AG20443 (cell line): ENCODE measurements at places on chromosomes 16 and 17.

- DNase-seq = peak; percentile 85
Observed at GRCh38 chr17:39194089-39194984, 3.1 kb downstream of the CACNB1 start.

DNA sequence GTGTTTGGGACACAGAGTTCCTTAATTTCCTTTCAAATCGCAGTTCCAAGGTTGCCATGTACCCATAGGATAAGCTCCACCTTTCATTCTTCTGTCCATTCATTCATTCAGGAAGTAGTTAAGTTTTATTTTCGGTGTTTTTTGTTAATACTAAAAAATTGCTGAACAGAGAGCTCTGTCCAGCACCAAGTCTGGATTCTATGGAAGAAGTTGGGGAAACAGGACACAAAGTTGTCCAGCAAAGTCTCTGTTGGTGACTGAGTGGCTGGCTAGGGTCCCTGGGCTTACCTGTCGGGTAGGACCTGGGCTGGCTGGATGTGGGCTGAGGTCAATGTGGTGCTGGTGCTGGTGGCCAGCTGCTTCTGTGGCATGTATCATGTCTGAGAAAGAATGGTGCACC lies 17.6 kb upstream of the CCL2 start:
- no peak for DNase-seq

DNA sequence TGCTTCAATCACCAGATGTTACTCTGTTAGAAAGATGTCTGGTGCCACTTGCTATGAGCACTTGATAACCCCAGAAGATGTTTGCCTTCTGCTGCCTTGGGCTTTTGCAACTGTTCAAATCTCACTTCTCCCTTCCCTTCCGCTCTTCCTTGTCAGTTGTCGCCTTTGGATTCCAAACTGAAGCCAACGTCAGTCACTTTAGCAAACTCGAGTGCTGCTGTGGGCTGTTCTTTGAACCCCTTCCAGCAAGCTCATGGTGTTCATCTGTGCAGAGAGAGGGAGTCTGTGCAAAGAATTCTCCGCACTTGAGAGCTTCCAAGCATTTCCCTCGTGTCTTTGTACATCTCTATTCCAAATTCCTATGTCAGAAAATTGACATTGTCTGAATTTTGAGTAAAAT lies 879.4 kb downstream of the CDH11 start:
- DNase-seq = no peak

- no peak for DNase-seq
Observed at GRCh38 chr17:19019041-19019941, 14.7 kb upstream of the FAM83G start.

GRCh38 chr16:17944345-17944744 lies 392.2 kb downstream of the NPIPA8 start:
- no peak for DNase-seq

DNA sequence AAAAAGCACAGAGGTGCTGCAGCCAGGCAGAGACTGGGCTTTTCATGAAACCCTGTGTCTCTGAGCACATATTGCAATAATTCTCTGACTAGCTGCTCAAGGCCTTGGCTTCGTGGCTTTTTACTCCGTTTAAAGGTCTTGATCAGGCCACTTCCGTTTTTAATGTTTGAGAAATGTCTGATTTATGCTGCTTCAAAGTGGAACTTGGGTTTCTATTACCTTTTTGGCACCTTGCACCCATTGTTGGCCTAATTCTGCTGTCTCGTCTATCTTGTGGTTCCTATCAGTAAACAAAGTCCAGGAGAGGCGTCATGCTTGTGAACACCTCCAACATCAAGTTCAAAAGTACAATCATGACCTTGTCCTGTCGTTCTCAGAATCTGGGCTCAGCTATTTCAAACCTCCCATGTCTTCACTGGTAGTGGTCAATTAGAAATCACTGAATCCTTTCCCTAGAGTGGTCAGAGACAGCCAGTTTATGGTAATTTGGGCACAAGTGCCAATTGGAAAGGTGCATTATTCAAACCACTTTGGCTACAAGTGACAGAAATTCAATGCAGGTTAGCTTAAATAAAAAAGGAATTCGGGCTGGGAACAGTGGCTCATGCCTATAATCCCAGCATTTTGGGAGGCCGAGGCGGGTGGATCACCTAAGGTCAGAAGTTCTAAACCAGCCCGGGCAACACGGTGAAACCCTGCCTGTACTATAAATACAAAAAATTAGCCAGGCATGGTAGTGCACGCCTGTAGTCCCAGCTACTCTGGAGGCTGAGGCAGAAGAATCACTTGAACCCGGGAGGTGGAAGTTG lies 33.3 kb upstream of the METTL9 start:
- DNase-seq = peak; percentile 30

DNA sequence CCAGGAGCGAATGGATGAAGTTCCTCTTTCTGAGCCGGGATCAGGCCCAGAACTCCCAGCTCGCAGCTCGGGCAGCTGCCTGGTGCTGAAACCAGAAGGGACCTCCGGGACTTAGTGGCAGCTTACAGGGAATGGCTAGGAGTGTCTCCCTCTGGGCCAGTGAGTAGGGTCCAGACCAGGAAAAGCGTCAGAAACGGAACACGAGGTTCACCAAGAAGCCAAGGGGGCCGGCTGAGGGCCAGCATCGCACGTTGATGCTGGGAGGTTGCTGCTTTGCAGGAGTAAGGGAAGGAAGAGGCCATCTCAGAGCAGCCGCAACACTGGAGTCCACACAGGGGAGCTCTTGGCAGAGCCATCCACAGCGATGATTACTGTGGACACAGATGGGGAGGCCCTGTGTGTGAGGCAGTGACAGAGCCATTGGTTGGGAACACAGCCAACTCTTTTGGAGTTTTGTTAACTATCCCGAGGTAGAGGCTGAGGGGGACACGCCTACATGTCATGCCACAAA lies 74.0 kb upstream of the CREBBP start:
- no peak for DNase-seq

GRCh38 chr17:61410141-61411010 lies 10.7 kb downstream of the TBX2 start:
- no peak for DNase-seq

GRCh38 chr16:19860166-19861041 lies 24.2 kb downstream of the GPRC5B start:
- no peak for DNase-seq

DNA sequence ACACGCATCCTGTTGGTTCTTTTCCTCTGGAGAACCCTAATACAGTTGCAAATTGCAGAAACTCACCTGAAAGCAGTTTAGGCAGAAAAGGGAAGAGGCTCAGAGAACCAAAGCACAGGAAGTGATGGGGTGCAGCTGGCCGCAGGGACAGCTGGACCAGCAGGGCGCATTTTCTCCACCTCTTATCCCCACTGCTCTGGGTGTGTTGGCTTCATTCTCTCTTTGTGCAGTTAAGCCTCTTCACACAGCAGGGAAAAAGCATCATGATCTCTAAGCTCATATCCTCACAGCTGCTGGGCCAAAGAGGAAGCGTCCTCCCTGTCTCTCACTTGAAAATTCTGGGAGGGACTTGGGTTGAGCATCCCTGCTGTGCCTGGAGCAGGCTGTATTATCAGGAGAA lies 20.0 kb upstream of the LRRC75A start:
- no peak for DNase-seq

DNA sequence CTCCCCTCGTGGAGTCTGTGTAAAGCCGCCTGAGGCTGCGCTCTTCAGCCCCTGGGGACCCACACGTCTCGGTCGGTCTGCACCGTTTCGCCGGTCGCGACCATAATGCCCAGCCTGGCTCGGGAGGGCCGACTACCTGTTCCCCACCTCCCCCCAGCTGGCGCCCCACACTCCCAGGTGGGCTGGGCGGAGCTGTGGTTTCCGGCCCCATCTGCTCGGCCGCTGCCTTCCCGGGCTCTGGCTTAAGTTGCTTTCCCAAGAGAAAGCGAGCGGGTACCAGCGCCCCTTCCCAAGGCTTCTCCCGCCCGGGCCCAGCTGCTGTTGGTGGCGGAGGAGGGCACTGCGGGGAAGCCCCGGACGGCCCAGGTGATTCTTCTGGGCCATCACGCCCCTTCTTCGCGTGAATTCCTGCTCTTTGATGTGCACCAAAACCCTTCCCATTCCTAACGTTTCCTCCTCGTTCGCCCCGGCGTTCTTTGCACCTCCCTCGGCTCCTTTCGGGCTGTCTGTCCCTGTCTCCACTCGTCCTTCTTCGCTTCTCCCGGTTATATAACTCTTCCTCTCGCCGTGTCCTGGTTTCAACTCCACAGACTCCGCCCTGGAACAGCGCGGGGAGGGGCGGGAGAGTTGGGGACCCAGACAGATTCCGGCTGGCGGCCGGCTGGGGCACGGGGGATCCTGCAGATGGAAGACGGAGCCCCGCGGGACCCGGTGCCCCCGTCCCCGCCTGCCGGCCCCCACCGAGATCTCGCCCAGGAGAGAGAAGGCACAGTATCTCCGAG lies 2.0 kb downstream of the KDM6B start:
- DNase-seq = no peak

- DNase-seq = no peak
Observed at GRCh38 chr16:19696961-19697360, 21.1 kb downstream of the KNOP1 start.

GRCh38 chr17:144936-145670 lies 7.7 kb downstream of the SCGB1C2 start:
- DNase-seq = no peak

DNA sequence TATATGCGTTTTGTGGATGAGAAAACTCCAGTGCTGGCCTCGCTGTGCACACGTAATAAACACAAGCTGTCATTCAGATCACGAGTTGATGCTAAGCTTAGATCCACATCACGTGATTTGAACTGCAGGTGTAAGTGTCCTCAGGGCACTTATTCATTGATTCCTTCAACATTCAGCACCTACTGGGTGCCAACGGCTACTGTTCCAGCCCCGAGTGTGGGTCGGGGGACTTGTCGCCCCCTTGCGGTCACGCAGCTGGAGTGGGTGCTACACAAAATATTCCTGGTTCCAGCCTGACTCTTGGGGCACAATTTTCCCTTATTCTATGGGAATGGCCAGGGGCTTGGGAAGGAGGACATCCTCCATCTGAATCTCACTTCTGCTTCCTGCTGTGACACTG lies 29.9 kb upstream of the GINS2 start:
- peak; percentile 57 for DNase-seq

GRCh38 chr16:72552654-72553053 lies 380.7 kb upstream of the PMFBP1 start:
- DNase-seq = peak; percentile 10

GRCh38 chr17:21095735-21096134 lies 31.0 kb upstream of the DHRS7B start:
- DNase-seq = no peak
